ENCODE measurements at places on chromosomes 3 and 15.

- DNase-seq, result no peak
Observed at GRCh38 chr3:134027631-134028030, 2.1 kb downstream of the SLCO2A1 start.

GRCh38 chr3:38311476-38311875 is 29.4 kb downstream of the SLC22A14 start:
- no peak for DNase-seq

GRCh38 chr3:150236316-150237082 is 171.6 kb upstream of the TSC22D2 start:
- no peak for DNase-seq

DNA sequence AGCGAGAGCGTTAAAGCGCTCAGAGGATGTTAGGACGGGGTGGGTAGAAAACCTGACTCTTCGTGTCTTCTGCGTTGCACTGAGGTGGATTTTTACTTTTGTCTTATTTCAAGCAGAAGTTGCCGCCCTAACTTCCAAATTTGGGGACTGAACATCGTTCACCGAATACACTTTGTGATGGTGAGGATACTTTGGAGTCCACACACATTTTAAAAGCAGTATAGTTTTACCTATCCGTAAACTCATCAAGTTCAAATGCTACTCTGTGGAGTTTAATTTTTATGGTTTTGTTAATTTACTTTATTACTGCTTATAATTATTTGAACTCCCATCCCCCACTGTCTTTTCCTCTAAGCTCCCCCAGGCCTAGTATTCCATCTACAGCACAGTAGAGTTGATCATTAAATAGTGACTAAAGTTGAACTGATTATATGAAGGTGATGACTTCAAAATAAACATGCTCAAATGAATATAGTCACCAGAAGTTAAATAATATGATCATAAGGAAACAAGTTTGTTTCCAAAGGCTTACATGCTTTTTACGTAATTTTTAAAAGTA is 617 bp upstream of the EOGT start:
- DNase-seq, result no peak

DNA sequence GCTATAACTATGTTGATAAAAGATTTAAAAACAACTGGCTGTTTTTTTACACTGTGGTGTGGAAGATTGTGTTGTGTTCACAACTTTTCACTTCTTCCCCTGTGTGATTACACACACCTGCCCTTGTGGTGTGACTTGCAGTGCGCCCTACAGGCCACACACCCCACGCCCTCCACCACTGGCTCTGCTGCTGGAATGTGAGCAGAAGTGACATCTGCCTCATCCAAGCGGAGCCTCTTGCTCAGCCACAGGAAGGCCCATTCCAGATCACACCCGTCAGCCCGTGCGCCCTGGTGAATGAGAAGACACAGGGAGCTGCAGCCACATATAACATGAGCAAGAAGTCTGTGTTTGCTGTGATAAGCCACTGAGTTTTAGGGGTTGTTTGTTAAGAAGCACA is 7.0 kb downstream of the CCR2 start:
- no peak for DNase-seq

DNA sequence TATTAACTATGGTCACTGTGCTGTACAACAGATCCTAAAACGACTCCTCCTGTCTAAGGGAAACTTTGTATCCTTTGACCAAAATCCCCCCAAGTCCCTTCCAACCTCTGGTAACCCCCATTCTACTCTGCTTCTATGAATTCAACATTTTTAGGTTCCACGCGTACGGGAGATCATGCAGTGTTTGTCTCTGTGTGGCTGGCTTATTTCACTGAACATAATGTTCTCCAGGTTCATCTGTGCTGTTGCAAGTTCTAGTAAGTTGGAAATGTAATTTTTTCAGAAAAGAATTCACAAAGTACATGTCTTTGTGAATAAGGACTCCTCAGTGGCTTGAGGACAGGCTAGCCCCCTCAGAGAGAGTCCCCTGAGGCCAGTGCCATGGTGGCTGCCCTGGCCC is 66.1 kb downstream of the ATP10A start:
- no peak for DNase-seq

DNA sequence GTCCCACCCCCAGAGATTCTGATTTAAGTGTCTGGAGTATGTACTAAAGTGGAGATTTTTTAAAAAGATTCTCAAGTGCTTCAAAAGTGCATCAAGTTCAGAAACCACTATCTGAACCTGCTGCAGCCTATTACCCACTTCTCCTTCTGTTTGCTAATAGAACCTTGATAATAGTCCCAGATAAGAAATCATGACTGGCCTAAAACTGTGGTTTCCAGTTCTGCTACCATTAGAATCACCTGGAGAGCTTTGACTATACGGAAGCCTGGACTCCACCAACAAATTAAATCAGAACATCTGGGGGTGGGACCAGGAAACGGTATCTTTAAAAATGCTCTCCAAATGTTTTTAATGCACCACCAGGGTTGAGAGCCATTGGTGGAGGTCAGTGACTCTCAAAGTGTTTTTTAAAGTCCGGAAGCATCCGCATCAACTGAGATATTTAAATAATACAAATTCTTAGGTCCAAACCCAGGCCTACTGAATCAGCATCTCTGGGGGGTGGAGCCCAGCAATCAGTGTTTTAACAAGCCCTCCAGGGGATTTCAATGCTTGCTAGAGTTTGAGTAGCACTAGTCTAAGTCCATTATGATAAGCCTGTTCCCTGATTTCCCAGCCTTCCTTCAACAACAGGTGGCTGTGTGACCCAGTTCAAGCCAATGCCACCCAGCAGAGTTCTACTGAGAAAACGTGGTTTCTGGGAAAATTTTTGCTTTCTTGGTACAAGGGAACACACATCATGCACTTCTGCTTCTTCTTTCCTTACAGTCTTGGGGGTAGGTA is 45.4 kb upstream of the TIPARP start:
- no peak for DNase-seq

DNA sequence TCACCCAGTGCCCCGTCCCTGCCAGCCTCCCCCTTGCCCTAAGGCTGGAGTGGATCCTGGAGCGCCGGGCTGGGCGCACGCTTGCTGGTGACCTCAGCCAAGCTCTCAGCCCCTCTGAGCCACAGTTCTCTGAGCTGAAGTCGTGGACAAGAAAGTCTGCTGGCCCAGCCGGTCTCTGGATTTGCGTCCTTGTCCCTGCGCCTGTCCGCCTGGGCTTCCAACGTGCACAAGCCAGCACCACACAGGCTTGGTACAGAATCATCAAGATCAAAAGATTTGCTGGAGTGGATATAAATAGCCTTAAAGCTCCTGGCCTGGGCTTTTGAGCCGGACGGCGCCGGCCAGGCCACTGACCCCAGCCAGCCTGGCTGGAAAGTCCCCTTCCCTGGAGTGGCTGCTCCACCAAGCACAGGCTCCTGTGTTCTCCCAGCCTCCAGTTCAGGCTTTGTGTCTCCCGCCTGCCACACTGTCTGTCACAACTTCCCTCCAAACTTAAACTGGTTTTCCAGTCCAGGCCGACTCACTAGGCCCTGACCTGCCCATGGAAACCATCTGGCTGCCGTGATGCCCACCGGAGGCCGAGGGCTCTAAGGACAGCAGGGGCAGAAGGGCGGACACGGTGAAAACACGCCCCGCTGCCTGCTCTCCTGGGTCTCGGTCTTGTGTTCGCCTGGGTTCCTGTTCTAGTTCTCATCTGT is 156.2 kb downstream of the NUP210 start:
- DNase-seq, result no peak

Data from epithelial cell of prostate (primary cell).